GM10248 (cell line): ENCODE measurements at places on chromosomes 7 and 10.

GRCh38 chr10:103855424-103855823, at the start of gene SH3PXD2A:
Gene SH3PXD2A, minus strand, starts transcription at chr10:103855576. Its CDS starts 310 bp downstream, at chr10:103855266.
- no peak for DNase-seq

DNA sequence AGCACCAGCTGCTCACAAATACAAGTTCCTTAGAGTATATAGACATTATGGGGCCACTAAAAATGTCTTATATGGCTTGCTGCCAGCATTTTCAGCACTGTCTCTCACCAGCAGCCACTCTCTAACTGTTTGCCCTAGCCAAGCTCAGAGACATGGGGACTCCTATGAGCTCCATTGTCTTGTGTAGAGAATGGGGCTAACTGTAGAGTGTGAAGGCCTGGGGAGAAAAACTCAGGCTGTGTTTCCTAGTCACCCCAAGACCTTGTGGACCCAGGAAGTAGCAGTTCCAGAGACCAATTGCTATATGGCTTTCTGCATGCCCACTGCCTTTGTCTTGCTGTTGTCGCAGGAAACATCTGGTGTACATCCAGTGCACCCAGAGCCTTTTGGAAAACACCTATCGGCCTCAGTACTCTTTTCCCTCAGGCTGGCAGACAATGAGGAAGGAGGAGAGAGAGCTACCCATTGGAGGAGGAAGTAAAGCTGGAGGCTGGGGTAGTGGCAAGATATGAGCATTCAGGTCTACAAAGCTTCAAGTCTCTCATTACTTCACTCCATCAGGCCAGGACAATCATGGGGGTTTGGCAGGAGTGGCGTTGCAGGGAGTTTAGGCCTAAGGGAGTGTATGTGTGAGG, 28.4 kb downstream of the ENTPD1 start:
- DNase-seq, result no peak

DNA sequence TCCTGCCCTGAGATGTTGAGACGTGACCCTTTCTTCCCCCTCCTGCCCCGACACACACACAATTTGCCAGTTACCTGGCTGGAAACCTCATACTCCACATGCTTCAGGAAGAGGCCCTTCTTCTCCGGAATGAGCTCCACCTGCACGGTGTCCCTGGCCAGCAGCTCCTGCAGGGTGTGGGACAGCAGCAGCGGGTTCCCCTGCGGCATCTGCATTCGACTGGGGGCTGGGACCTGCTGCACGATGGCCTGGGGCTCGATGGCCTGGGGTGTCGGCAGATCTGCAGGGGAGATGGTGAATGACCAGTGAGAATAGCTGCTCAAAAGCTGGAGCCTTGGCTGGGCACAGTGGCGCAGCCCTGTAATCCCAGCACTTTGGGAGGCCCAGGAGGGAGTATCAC, 36.0 kb downstream of the NUDT1 start:
- DNase-seq, result no peak

DNA sequence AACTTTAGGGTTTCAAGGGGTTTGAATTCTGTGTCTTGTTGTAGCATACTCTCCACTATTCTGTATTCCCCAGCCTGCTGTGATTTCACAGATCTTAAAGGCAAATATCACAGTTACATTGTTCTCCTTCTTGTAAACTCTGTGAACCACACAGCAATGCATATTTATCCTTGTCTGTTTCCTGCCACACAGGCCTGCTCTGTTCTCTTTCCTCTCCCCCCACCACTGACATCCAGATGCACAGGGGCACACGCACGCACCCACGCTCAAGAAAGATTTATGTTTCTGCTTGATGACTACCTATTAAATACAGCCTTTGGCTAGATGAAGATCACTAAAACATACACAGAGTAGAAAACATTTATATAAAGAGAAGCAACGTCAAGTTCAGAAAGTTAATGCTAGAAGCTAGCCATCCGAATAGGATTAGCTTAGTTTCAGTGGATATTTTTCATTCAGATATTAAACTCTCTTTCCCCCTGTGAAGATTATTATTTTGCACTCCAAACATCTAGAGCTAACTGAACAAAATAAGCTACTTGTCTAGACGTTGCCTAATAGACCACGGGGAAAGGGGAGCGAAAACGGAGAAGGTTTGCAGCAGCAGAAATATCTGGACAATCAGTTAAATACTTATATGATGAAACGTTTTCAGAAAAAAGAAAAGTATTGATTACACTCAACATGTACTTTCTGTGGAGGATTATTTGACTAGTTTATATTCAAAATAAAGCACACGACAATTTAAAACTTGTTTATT, 193.1 kb upstream of the SEMA3C start:
- no peak for DNase-seq

DNA sequence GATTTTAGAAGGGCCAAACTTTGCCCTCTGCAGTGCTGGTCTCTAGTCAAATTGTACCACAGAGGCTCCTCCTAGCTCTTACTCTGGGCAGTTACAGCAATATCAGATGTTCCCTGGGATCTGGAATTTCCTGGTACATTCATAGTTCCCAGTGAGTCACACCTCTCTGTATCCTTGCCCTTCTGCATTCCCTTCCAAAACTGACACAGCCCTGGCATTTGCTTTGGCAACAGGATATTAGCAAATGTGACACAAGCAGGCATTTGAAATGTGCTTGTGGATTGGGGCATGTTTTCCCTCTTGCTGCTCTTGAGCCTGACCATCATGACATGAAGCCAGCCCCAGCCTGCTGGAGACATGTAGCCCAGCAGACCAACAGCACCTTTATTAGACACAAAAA, 284.7 kb upstream of the AKR1E2 start:
- no peak for DNase-seq

DNA sequence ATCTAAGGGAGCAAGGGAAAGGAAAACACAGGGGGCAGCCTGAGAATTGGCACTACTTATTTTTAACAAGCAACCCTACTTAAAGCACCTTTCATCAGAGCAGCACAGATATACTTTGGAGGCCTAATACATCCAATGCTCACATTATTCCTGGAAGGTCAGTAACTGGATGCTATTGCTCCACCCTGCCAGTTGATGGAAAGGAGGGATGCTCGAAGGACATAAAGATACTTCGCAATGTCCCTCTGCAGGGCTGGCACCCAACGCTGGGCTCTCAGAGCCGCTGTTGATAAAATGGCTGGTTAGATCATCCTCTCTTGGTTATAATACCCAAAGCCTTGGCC, 307.9 kb upstream of the AOAH start:
- DNase-seq, result no peak

GRCh38 chr10:19931894-19932590, 115.8 kb downstream of the PLXDC2 start:
- no peak for DNase-seq

DNA sequence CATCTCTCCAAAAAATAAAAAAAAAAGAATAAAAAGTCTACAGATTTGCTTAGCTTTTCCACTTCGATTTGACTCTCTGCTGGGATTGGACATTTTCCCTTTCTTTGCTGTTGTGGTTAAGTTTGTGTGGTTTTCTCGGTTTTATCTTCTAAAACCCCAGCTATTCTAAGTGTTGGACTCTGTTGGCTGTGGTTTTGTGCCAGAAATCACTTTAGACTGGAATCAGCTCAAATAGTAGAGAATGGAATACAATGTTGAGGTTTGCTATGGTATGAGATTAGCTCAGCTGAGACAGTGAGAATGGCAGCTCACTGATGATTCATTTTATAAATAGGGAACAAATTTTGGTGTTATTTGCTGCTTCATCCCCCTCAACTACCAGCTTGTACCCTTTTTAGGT, 116.0 kb downstream of the BUB3 start:
- no peak for DNase-seq

DNA sequence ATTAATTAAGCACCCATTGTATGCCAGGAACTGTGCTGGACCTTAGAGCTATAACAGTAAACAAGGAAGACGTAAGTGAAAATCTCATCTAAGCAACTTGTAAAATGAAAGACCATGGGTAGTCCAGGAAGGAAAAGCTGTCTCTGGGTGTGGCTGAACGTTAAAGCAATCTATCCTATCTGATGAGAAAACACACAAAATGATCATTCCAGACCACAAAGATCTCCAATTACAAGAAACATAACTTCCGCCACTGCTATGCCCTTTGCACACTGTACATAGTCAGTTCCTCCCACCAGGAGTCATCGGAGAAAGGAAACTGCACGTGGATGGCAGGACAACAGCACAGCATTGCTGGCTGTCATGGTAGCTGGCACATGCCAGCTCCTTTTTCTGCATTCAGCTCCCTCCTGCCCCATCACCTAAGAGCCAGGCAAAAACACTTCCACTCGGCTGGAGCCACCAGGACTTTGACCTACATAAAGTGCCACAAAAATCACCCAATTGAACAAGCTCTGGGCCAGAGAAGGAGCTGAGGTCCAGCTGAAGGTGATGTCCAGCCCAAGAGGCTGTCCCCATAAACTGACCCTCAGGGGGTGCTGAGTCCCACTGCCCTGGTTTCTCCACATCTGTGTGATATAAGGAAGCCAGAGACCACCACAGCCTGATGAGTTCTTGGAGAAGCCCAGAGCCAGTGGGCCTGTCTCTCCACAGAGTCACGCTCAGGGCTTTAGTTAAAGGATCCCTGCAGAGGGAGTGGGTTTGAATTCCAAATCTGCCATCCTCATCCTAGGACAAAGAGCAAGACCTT, 56.4 kb downstream of the STEAP1B start:
- DNase-seq, result no peak

DNA sequence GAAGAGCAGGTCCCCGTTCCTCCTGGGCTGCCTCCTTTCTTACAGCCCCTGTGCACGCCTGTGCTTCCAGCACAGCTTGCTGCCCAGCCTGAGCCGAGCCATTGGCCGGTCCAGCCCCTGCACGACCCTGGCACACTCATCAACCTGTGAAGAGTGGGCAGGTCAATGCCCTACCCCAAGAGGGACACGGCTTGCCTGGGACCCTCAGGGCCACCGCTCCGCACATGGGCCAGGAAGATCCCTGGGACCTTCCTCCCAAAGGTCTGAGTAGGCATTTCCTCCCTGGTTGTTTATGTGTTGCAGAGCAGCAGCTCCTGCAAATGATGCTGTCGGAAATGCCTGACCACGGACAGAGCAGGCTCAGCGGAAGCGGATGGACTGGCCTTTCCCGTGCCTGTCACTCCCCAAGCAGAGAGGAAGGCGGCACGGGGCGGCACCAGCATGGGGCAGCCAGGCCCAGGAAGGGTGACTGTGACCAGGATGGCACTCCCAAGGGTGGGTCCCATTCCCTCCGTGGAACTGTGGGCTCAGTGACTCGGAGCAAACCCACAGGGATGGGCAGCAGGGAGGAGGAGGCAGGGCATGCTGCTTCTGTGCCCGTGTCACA, 252.5 kb downstream of the TNS3 start:
- DNase-seq, result no peak

DNA sequence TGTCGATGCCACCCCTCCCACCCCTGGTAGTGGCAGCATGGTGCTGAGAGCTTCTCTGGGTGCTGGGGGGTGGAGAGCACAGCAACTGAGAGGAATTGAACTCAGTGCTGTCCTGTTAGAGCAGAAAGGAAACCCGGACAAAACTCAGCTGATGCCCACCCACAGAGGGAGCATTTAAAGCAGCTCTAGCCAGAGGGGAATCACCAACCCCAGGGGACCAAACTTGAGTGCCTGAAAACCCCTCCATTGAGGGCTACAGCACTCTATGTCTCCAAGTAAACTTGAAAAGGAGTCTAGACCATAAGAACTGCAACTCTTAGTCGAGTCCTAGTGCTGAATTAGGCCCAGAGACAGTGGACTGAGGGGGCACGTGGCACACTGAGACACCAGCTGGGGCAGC, 16.8 kb upstream of the FOXI2 start:
- DNase-seq, result no peak

DNA sequence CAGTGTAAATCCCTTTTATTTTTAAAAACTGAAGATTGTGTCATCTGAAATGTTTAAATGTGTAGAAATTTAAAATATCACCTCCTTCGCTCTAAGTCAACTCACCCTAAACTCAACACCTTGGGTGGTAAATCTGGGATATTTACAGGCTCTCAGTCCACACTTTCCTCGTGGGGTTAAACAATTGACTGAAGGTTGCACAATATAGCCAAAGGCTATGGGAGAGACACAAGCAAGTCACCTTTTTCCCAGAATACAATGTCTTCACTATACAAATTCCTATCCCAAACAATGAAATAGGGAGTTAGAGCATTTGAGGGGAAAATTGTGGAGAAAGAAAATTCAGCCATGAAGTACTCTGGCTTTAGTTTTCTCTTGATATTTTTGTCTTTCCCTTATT, 32.7 kb upstream of the MAT1A start:
- no peak for DNase-seq

- no peak for DNase-seq
Measured at GRCh38 chr10:48227213-48227612, 47.3 kb downstream of the FRMPD2 start.

GRCh38 chr10:52071814-52072213, 242.3 kb upstream of the DKK1 start:
- no peak for DNase-seq

- DNase-seq, result peak; percentile 84
Measured at GRCh38 chr10:95430231-95430951, 130.8 kb downstream of the SORBS1 start.

GRCh38 chr10:132849546-132850031, 63.6 kb upstream of the NKX6-2 start:
- no peak for DNase-seq

GRCh38 chr7:138962561-138963270, 18.5 kb downstream of the KIAA1549 start:
- no peak for DNase-seq

DNA sequence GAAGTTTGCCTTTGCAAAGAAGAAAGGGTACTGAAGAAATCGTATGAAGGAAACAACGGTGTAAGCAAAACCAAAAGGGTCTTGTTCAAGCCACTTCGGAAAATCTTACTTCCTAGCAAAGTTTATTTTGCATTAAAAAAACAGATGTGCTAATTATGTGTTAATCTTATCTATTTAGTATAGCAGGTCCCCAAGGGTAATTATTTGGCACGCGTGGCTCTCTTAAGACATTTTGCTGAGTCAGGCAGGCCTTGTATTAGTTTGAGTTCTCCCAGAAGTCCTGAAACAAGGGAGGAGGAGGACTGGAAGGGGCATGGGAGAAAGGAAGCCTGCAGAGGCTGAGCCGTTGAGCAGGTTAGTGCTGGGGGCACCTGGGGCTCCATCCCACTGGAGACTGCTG, 44.9 kb downstream of the TMEM178B start:
- no peak for DNase-seq
